Stimulated activated CD8-positive, alpha-beta memory T cell treated with anti-CD3 and anti-CD28 coated beads, Interleukin-12 subunit alpha, Interleukin-12 subunit beta, amount 100 ng/mL, for 1 hour (primary cell): ENCODE measurements at places on chromosomes 5 and 9.

- no peak for DNase-seq
Observed at GRCh38 chr9:104842698-104843097, 78.8 kb downstream of the NIPSNAP3B start.

GRCh38 chr9:92616655-92617111 lies 53.2 kb downstream of the IPPK start:
- DNase-seq, result no peak

- no peak for DNase-seq
Observed at GRCh38 chr5:157681048-157681447, 9.7 kb downstream of the C5orf52 start.

DNA sequence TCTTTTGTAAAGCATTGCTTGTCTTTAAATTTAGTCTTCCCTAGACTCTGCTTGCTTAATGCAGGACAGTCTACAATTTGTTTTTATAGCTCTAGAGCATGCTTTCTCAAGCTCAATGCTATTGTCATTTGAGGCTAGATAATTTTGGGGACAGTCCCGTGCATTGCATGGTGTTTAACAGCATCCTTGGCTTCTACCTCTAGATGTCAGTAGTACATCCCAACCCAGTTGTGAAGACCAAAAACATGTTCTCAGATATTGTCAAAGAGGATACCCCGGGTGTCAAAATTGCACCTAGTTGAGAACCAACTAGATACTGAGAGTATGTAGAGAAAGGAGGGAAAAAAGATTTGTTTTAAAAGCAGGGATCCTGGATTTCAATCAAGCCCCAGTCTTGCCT lies 277.5 kb downstream of the CEMIP2 start:
- DNase-seq, result no peak

GRCh38 chr5:73596705-73597328 lies 29.2 kb upstream of the ARHGEF28 start:
- DNase-seq, result no peak

GRCh38 chr9:17349831-17350230 lies 215.0 kb downstream of the CNTLN start:
- no peak for DNase-seq

GRCh38 chr9:23015557-23015956 lies 568.9 kb downstream of the DMRTA1 start:
- DNase-seq, result no peak

DNA sequence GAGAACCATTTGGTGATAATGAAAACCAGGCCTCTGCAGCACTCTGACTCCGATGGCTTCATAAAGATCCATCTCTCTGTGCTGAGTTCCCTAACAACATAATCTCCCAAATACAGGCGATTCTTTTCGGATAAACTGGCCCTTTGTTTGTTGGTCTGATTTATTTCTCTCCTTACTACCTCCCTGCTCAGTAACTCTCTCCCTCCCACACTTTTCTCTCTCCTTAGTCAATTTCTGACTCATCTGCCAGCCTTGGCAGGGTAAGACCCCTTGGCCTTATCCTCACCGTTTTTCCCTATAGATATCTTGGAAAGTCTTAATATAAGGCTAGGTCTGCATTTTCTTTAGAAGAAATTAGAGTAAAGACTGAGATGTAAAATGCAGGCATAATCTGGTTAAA lies 128.7 kb downstream of the BRINP1 start:
- DNase-seq, result no peak

GRCh38 chr5:99368726-99369125 lies 439.9 kb upstream of the CHD1 start:
- no peak for DNase-seq

GRCh38 chr5:105836268-105836667 lies 1834.5 kb downstream of the EFNA5 start:
- no peak for DNase-seq

DNA sequence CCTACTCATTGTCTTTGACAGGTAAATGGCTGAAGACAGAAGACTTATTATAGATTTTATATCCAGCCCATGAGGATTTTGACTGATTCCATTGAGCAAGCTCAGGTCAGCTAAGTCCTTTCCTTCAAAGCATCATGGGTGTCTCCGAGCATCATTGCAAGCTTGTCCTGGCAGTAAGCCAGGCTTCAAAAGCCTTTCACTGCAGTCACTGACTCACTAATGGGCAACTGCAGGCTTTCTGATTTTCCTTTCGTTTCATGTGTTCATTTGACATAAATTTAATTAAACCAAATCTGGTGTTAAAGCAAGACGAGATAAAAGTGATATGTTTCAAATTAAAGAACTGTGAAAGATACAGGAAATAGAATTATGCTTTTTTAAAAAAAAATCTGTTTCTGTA lies 426.2 kb downstream of the ANXA1 start:
- DNase-seq, result no peak

DNA sequence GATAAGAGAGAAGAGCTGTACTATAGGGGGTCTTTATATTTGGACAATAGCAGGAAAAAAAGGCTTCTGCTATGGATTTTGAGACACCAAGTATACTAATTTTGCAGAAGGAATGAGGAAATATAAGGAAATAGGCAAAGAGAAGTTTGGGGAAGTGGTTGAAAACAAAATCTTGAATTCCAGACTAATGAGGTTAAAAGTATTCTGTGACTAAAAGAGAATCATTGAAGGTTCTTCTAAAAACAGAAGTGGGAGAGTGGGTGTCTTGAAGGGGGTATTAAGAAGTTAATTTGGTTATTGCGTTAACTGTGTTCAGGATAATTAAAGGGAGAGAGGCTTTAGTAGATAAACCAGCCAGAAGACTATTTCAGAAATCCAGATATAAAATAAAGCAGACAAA lies 148.7 kb downstream of the RFK start:
- no peak for DNase-seq

DNA sequence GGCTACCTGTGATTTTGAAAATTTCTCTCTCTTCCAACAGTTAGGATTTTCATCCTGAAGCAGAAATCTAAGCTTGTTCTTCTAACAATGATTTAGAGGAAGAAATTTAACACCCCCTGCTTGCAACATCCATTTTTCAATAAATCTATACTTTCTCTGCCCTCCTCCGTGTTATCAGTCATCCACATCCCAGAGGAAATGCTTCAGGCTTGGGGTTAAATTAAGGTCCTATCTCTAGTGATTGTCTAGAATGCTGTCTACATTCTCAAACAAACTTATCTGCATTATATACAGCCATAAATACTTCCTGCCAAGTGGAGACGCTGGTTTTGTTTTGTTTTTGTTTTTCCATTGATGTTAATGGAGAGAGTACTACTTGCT lies 371.0 kb downstream of the CSNK1G3 start:
- DNase-seq, result no peak

DNA sequence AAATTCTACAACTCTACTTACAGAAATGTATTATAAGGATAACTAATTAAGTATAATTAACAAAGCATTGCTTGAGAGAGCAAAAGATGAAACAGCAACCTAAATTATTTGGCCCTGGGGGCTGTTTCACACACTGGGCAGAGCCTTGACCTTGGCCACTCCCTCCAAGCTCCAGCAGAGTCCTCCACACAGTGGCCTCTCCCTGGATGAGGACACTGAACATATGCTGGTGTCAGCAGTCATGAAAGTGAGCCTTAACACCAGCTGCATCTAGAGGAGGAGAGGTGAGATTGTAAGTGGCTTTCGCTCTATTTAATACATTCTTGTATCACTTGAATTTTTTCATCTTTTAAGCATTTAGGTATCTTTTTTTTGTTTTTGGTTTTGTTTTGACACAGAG lies 23.3 kb upstream of the ZDHHC12 start:
- DNase-seq, result no peak
